ENCODE measurements at places on chromosomes 16 and 17. TPM values are rescaled to one million over a fixed set of nuclear protein-coding genes. Genes with fewer than 3 reads are reported as not detected.

- DNase-seq = no peak
These were observed 9.0 kb downstream of the CUEDC1 start for GRCh38 chr17:57945996-57946797.

GRCh38 chr16:4681471-4682083 is 11.8 kb upstream of the NUDT16L1 start:
- DNase-seq = no peak

DNA sequence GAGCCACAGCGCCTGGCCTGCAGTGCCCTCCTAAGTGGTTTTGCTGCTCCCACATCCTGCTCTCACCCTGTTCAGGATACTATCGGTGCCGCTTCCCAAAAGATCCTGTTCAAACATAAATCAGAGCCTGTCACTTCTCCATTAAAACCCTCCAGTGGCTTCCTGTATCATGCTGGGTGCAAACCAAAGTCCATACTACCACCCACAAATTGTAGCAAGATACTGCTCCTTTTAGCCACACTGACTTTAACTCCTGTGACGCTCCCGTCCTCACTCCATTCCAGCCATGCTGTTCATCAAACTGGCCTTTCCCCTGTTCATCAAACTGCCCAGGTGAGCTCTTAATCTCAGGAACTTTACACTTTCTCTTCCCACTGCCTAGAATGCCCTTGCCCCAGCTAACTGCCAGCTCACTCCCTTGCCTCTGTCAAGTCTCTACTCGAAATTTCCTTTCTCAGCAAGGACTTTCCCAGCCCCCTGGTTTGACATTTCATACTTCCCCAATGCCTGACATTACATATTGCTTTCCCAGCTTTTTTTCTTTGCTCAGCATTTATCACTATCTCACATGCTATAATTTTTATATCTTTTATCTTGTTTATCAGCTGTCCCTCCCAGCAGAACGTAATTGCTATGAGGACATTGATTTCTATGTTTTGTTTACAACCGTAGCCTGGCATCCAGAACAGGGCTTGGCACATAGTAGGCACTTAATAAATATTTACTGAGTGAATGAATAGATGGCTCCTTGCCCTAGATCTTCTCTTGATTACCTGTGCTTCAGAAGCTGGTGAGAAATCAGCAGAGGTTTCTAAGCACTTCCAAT is 44.3 kb upstream of the SMURF2 start:
- no peak for DNase-seq

- no peak for DNase-seq
These were observed 15.5 kb upstream of the NAGLU start for GRCh38 chr17:42520540-42520951.

Gene GNG13
- total RNA-seq = not detected

Gene FGF11
- 21.8 TPM for total RNA-seq

Gene NSMCE1
- 33.3 TPM for total RNA-seq

Gene DNAH9
- total RNA-seq = 6.2 TPM
